CD4-positive, alpha-beta T cell (primary cell): ENCODE measurements at places on chromosomes 2 and 18. TPM values are rescaled to one million over a fixed set of nuclear protein-coding genes. Genes with fewer than 3 reads are reported as not detected.

Gene WDR12
- total RNA-seq = 7.7 TPM

Gene CXCR1
- total RNA-seq = not detected

DNA sequence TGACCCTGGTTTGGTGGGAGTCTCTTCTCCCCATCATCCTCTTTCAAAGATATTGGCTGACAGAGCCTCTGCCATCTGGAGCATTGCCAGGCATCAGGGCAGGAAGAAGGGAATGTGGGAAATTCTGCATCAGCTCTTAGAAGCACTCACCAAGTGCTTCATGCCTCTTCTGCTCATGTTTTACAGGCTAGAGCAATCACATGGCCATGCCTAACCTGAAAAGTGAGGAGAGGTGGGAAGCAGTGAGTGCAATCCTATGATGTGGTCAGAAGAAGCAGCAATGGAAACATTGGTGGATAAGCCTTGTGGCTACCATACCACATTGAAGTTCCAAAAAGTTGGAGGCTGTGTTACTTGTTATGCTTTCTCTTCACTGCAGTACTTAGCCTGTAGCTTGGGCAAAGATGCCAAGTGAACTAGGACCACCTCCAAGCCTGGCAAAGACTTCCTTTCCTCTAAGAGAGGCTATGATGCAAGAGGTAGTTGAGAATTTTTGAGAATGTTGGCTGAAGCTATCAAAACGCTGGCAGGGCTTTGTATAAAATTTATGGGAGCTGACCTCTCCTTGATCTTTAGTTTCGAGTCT is 64.1 kb downstream of the BCL2L11 start:
- no peak for DNase-seq
- H3K36me3 ChIP-seq = no peaks in the 10 kb centered on the region
- no peak overlapping the region for H3K4me3 ChIP-seq
- H3K4me1 ChIP-seq = no peaks in the 10 kb centered on the region

- peaks cover 28% of the 10 kb centered on the region for H3K4me1 ChIP-seq
- H3K27ac ChIP-seq = no peak overlapping the region
- no peak overlapping the region for H3K4me3 ChIP-seq
- DNase-seq = no peak
- peaks cover 2% of the 10 kb centered on the region for H3K27me3 ChIP-seq
Measured at GRCh38 chr2:202030691-202031090, 3.0 kb upstream of the FZD7 start.

GRCh38 chr2:240877460-240878340 is 9.1 kb downstream of the AGXT start:
- H3K27ac ChIP-seq = no peak overlapping the region
- H3K36me3 ChIP-seq = no peaks in the 10 kb centered on the region
- H3K4me1 ChIP-seq = no peaks in the 10 kb centered on the region
- no peak overlapping the region for H3K4me3 ChIP-seq
- H3K27me3 ChIP-seq = no peaks in the 10 kb centered on the region

DNA sequence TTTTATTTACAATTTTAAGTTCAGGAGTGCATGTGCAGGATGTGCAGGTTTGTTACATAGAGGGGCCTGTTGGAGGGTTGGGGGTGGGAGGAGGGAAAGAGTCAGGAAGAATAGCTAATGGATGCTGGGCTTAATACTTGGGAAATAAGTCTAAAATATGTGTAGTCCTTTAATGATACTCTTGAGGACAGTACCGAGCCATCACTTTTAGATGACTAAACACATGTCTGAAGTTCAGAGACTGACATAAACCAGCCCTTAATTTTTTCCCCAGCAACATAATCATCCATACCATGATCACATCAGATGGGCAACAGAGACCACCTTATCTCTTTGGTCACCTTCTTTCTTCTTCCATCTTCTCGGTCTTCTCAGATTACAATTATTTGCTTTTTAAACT is 189.1 kb upstream of the COL3A1 start:
- H3K4me1 ChIP-seq = no peaks in the 10 kb centered on the region
- no peak for DNase-seq
- no peak overlapping the region for H3K4me3 ChIP-seq
- no peaks in the 10 kb centered on the region for H3K36me3 ChIP-seq
